Activated T-cell treated with anti-CD3 and anti-CD28 coated beads, Interleukin-2, amount 50 U/mL, for 4 hours (primary cell): ENCODE measurements at places on chromosomes 3 and 15. TPM values are rescaled to one million over a fixed set of nuclear protein-coding genes. Genes with fewer than 3 reads are reported as not detected.

IL5RA gene
- 0.10 TPM for total RNA-seq

HIGD2B gene
- total RNA-seq: not detected

A4GNT gene
- total RNA-seq: not detected

IL16 gene
- total RNA-seq: 43.5 TPM

LSG1 gene
- total RNA-seq: 70.3 TPM

P2RY14 gene
- 0.26 TPM for total RNA-seq

SSUH2 gene
- total RNA-seq: not detected

UACA gene
- 0.61 TPM for total RNA-seq

OR5K2 gene
- total RNA-seq: not detected

KCNH8 gene
- not detected for total RNA-seq

RTP3 gene
- total RNA-seq: not detected

- DNase-seq: no peak
These were observed 48.5 kb downstream of the TM6SF1 start for GRCh38 chr15:83155942-83156341.

GRCh38 chr3:169771497-169772304 lies 1.5 kb upstream of the MYNN start:
- DNase-seq: peak; percentile 52

DNA sequence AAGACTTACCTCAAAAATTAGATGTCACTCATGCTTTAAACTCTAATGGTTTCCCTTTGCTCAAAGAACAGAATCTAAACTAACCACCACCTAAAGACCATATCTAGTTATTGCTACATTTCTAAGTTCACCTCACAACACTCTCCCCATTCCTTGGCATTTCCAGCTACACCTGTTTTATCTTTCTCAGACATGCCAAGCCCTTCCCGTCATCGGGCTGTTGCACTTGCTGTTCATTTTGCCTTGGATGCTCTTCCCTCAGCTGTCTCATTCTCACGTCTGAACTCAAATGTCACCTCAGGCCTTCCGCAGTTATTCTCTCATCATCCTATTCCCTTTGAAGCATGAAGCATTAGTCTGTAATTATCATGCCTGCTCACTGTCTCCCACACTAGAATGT lies 1.1 kb upstream of the ACTR8 start:
- DNase-seq: no peak

GRCh38 chr3:29329986-29330890 lies 49.4 kb downstream of the RBMS3 start:
- DNase-seq: no peak

- no peak for DNase-seq
These were observed 17.6 kb upstream of the TOPAZ1 start for GRCh38 chr3:44224131-44224530.

DNA sequence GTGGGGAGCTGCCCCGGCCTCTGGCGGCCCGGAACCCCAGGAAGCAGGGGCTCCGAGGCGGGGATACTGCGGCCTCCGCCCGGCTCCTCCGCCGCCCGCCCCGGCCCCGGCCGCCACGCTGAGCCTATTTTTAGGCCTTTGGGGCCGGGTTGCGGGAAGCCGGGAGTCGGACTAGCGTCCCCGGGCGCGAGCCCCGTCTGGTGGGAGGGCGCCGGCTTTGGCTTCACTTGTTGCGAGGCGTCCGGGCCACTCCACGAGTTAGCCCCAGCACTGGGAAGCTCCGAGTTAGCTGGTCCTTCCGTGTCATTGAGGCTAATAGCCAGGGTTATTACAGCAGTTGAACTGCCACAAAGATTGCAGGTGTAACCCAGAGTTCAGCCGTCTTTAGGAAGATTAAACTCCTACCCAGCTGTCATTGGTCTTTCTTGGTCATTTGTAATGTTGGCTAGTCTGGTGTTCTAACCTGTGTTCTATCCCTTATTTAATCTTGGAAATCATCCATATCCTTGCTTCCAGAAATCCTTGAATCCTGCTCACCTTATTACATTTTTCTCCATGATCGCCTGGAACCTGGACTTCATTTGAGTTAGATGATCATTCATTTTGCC lies 791 bp downstream of the GYG1 start:
- no peak for DNase-seq

DNA sequence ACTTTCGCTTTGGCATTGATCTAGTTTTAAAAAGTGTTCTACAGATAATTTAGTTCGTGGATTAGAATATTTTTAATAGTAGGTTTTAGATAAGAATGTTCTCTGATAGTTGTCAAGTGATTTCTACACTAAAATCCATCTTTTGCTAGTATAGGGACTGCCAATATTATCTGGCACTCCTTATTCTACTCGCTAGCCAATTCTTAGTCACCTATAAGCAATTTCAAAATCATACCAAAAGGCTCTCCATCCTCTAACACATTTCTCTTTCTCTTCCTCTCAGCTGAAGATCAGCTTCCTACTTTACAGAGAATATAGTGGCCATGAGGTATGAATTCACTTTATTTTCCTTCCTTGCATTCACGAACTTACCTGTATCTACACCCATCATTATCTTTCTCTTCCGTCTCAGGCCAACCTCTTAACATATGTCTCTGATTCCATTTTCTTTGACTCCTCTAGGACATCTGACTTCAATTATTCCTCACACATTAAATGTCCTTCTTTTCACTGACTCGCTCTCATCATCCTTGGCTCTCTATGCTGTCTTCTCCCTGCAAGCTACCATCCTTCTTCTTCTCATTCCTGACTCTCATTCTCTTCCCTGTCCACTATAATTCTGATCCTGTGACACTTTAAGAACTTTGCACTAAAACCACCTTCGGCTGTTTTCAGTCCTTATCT lies 35.5 kb downstream of the C3orf80 start:
- no peak for DNase-seq

- no peak for DNase-seq
These were observed 19.4 kb upstream of the SLC41A3 start for GRCh38 chr3:126103121-126104027.

DNA sequence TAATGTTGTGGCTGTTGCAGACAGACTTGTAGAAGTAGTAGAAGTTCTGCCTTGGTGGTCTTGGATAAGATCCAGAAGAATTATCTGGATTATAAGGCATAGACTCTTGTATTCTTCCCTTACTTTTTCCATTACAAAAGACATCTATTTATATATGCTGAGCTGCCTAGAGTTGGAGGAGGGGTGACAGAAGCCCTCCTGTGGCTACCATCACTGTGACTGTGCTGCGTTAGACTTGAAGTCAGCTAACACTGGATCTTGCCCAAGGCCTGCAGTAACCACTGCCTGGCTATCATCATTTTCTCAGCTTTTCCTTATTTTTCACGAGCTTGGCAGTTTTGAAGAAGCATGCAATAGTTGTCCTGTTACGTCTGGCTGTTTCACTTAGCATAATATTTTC lies 684.8 kb upstream of the BCHE start:
- DNase-seq: no peak

- DNase-seq: no peak
These were observed 116.6 kb upstream of the IQSEC1 start for GRCh38 chr3:13189639-13190377.

DNA sequence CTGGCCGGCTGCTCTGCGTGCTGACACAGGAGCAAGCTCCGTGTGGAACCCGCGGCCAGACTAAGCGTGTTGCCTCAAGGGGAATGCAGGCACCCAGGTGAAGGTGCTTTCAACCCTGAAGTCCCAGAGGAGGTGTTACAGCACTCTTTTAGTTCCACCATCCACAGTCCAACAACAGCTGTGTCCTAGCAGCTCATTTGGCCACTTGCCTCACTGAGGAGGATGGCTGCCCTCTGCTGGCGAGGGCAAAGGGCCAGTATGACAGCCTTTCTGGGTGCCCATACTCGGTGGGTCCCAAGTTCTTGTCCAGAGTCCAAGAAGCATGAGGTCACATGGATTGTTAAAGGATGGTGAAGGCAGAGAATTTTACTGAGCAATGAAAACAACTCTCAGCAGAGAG lies 87.8 kb downstream of the C3orf85 start:
- DNase-seq: no peak

DNA sequence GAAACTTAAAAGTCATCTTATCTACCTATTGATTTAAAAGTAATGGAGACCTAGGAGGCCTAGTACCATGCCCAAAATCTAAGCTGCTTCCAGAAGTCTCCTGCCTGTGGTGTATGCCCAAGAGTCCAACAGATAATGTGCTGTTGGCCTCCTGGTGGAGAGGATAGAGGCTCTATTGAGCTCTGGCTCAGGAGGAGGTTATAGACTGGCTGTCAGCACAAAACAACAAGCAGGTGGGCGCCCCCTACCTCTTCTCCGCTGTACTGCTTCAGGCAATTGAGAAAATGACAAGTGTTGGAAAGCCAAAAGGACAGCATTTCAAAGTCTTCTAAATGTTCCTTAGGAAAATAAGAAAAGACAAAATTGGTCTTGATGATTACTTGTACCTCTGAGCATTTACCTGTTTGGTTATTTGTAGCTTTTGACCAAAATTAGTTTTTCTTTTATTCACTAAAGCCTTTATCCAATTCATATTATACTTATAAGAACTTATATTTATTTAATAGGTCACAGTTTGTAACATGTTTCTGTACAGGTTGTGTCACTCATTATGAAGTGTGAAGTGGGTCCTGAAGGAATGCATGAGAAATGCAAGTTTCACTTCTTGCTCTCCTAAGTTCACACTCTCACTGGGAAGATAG lies 17.2 kb upstream of the GNB5 start:
- DNase-seq: peak; percentile 68

DNA sequence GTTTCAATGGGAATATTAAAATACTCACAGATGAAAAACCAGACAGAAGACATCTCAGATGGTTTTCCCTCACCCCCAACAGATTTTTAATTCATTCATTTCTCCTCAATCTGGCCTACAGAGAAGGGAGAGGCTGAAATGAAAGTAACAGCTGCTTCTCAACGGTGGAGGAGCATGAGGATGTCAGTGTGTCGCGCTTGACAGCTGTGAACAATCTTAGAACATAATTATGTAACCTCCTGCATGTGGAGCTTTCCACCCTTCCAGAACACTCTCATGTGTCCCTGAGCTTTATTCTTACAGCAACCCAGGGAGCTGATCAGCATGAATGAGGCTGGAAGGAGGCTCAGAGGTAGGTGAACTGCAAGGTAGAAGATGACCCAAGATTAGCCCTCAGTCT lies 52.7 kb downstream of the MB21D2 start:
- no peak for DNase-seq

- no peak for DNase-seq
These were observed 228.6 kb upstream of the CMC1 start for GRCh38 chr3:28012830-28013229.

- no peak for DNase-seq
These were observed 372.7 kb downstream of the SHQ1 start for GRCh38 chr3:72475258-72476138.

GRCh38 chr3:150497956-150498355 lies 48.3 kb downstream of the SERP1 start:
- DNase-seq: no peak

GRCh38 chr3:108757404-108757982 lies at the start of gene RETNLB:
Gene RETNLB (minus strand): TSS chr3:108757410. CDS start chr3:108757185, 225 bp downstream.
- no peak for DNase-seq

- no peak for DNase-seq
These were observed 62.1 kb downstream of the CORO2B start for GRCh38 chr15:68640791-68641331.
